COLO829 (cell line): ENCODE measurements at places on chromosomes 4 and X.
A peak's percentile ranks its signal among the peaks of the same experiment; 100 is the strongest.

DNA sequence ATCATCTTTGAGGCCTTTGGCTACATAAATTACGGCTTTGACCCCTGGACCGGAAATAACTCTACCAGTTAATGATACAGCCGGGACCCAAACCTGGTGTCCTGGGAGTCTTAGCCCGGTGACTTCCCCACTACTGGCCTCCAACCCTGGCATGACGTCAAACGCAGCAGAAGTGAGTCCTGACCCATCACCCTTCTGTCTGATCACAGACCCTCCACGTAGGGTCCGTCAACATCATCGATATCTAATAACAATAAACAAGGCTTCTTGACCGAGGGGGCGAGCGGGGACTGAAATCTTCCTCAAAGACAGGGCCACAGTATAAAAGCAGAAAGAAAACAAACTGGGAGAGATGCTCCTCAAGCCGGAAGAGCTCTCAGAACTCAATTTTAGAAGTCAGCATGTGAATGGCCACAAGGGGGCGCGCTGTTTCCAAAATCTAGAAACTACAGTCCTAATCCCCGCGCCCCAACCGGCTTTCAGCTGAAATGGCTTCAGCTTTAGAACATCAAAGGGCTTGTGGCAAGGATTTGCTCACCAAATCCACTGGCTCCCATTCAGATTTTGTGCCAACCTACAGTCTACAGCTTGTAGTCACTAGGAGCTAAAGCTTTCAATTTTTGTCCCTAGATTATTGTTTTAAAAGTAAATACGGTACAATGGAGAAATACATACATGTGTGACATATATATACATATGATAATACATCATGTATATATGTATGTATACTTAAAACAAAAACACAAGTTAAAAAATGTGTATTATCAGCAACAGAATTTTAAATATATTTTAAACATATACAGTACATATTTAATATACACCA is 46.4 kb upstream of the ENPP6 start:
- peak; percentile 95 for DNase-seq

GRCh38 chrX:22134681-22135080 is 102.6 kb downstream of the PHEX start:
- peak; percentile 77 for DNase-seq

DNA sequence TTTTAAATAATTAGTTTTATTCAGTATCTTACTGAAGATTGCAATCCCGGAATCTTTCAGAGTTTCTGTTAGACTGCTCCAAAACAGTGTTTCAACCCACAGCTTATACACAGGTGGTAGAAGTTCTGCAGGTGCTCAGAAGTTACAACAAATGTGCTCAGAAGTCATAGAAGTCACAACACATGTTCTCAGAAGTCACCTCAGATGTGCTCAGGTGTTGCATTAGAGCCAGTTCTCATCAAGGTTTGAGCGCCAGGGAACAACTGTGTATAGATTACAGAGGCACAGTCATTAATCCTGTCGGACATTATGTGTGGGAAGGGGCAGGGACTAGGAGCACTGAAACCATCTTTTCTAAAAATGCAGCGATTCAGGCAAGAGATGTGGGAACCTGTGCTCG is 124.5 kb downstream of the ARSF start:
- no peak for DNase-seq

- no peak for DNase-seq
Measured at GRCh38 chr4:99852199-99852749, 35.6 kb downstream of the DAPP1 start.

DNA sequence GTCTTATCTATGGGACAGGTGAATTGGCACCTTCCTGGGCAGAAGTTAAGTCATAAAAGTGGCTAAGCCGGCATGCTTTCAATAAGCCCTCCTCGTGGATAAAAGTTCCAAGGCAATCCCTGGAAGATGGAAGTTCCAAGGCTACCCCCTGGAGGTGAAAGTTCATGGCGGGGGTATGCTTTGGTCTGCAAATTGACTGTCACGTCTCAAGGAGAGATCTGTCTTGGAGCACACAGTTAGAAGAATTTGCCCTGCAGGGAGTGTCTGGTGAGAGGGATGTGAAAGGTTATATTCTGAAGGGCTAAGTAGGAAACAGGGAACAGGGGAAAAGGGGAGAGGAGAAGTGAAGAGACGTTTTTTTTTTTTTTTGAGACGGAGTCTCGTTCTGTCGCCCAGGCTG is 26.2 kb upstream of the GPR173 start:
- no peak for DNase-seq

DNA sequence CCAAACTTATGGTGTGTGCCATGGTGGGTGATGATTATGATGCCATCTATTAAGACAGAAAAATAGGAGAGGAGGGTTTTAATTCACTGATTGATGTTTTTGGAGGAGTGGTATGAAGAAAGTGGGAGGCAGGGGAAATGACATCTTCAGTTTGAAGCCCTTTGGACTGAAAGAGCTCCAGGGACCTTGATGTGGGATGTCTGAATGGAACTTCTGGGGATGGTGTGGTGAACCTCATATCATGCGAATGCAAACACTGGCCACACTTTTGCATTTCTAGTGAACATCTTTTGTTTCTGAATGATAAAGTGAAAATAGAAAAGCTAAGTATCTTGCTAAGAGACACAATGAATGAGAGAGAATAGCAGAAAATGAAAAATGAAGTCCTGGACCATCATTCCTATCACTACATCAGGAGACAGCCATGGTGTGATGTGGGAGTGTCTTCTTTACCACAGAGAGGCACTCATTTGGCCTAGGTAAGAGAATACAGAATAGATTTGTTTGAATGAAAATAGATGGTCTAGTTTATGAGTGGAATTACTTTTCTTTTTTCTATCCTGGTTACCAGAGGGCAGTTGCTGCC is 123.5 kb downstream of the ZNF827 start:
- no peak for DNase-seq

- DNase-seq, result no peak
Measured at GRCh38 chr4:26084414-26084813, 170.4 kb downstream of the SMIM20 start.

DNA sequence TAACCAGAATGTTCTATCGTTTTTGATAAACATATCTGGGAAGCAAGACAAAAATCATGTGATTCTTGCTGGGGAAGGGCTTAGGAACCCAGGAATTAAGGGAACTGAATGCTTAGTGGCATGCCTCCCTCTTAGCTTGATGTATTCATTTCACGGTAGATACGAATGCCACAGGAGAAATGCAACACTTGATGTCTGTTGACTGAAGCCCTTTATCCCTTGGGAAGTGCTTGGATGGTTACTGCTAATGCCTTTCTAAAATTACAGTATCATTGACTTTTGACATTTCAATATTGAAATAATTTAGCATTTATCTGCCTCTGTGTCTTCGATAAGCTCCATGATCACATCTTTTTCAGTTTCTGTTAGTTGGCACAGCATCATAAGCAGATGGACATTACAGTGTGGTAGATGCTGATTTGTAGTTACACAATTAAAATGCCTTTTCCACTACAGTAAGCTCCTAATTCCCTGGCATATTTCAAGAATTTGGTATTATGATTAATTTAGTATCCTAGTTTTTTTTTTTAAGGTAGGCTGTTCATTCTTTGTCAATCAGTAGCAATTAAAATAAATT is 226.7 kb downstream of the ARHGAP10 start:
- no peak for DNase-seq

GRCh38 chr4:165006456-165006855 is 25.3 kb upstream of the TRIM60 start:
- no peak for DNase-seq

DNA sequence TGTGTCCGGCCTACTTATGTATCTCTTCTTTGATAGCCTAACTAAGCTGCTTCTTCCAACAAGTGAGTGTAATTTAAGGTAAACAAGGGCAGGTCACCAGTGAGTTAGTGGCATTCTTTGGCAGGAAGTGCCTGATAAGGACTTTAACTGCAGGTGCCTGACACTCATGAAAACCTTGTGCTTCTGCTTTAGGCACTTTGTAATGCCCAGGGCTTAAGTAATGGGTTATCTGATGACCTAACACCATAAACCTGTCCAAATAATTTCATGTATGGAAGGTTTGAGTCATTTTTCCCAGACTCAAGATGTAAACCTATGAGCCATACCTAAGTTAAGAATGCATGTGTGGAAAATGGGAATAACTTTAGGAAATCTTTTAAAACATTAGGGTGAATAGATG is 43.0 kb downstream of the BCOR start:
- no peak for DNase-seq

DNA sequence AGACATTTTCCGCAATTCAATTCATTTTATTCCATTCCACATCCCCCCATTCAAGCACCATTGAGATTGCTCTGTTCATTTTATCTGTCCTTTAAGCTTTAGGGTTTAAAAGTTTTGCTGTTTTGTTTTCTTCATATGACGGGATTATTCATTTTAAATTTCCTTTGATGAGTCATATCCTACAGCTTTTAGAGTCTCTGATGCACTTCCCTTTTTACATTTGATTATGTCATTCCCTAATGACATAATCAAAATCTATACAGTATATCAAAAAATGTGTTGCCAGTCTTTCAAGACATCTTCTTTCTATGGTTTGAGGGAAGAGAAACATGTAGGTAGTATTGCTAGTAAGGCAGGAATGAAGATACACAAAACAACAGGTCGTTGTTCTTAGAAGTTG is 456.3 kb downstream of the PDGFC start:
- DNase-seq, result peak; percentile 6

- peak; percentile 70 for DNase-seq
Measured at GRCh38 chr4:41882625-41883347, 52.4 kb upstream of the TMEM33 start.

DNA sequence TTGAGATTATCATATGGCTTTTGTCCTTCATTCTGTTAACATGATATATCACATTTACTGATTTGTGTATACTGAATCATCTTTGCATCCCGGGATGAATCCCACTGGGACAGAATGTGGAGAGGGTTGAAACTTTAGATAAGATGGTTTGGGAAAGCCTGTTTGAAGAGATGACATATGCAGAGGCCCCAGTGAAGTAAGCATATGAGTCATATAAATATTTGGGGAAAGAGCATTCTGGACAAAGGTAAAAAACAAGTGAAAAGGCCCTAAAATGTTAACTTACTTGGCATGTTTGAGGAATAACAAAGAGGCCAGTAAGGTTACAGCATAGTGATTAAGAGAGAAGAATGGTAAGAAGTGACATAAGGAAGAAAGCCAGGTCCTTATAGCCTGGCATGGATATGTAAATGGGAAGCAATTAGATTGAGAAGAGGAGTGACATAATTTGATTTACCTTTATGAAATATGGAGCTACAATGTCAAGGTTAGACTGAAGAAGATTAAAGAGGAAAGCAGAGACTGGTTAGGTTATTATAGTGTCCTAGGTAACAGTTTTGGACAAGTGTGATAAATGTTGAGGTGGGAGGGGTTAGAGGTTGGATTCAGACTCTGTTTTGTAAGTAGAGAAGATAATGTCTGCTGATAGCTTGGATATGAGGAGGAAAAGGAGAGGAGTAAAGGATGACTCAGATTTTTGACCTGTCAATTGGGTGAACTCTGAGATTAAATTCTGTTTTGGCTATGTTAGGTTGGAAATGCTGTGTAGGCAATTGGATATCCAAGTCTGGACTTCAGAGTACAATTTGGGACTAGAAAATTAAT is 54.6 kb upstream of the DRP2 start:
- no peak for DNase-seq

DNA sequence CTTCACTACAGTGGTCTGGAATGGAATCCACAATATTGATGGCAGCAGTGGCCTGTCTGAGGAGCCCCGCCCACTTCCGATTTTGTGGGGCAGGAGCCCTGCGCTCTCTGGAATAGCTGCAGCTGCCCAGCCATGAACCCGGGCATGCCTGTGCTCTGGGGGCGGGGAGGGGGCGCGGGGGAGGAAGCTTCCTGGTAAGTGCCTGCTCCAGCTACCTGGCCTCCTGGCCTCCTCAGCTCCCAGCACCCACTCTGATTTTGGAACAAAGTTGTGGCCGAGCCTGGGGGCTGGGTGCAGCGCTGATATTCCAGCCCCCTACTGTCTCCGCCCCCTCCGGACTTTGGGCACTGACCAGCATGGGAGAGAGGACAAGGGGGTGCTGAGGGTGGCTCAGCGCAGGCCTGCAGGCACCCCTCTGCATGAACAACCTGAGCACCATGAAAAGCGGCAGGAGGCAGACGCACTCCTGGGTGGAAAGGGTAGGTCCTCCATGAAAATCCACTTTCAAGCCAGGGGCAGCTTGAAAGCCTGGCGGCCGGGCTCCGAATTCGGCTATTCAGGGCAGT is 972.7 kb upstream of the AGA start:
- DNase-seq, result no peak

- DNase-seq, result no peak
Measured at GRCh38 chr4:70713453-70714078, 8.2 kb upstream of the RUFY3 start.

GRCh38 chrX:63919081-63919480 is 134.1 kb upstream of the ARHGEF9 start:
- DNase-seq, result no peak

DNA sequence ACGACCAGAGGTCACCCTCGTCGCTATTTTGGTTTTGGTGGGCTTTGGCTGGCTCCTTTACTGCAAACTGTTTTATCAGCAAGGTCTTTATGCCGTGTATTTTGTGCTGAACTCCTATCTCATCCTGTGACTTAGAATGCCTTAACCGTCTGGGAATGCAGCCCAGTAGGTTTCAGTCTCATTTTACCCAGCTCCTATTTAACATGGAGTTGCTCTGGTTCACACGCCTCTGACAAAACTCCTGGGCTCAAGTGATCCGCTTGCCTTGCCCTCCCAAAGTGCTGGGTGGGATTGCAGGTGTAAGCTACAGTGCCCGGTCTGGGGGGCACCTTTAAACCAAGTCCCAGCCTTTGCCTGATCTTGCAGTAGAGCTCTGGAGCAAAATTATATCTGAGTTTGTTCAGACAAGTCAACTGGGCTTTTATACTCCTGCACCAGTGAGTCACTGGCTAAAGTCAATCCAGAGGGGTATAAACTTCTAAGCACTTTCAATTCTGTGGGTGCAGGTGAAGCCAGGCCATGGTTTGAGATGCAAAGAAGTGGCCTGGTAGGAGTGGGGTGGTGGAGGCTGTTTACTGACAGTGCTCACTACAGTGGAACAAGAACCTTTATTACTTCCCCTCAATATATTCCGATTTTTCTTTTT is 50.2 kb downstream of the MGST2 start:
- DNase-seq, result no peak

DNA sequence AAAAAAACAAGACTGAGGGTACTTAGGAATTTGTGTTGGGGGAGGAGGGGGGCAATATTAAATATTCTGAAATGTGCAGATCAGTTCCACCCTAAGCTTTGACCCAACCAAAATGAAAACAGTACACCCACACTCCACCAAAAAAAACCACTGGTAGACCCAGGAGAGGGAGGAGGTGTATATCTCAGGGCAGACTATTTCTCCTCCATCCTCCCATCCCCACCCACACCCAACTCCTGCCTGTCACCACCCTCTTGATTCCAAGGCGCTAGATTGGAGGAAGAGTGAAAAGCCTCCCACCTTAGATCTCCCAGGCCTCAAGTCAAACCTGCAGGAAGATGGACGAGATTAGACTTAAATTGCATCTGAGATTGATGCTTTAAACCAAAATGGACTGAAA is 76.6 kb upstream of the SRD5A3 start:
- no peak for DNase-seq

GRCh38 chrX:39451046-39451445 is 646.7 kb downstream of the BCOR start:
- no peak for DNase-seq

- DNase-seq, result no peak
Measured at GRCh38 chr4:113147498-113148111, 98.2 kb downstream of the ANK2 start.
